ENCODE measurements at places on chromosomes 2 and 18. TPM values are rescaled to one million over a fixed set of nuclear protein-coding genes. Genes with fewer than 3 reads are reported as not detected.
A peak's percentile ranks its signal among the peaks of the same experiment; 100 is the strongest.

DNA sequence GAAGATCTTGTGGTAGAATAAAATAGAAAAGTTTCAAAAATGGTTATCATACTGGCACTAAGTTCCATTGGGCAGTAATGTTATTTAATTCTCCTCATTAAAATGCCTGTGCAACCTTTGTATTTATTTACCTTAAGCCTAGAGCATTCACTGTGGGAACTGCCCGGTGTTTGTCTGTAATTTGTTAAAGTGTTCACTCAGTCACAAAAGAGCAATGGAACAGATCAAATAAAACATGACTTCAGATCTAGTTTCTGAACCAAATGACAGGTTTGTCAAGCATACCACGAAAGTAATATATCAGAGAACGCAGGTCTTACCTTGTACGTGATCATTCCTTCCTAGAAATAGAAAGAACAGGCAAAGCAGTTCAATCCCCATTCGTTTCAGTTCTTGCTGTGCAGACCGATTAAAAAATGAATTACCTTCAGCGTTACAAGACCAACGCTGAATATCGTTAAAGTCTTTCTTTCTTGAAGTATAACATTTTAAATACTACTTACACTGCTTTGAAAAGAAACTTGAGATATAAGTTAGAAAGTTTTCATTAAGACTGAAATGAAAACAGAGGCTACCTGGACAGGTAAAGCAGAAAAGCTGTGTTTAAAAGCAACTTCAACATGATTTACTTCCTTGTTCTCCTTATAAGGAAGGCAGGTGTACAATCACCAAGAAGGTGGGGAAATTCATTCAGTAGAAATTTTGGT lies at the start of gene ITGB6:
ITGB6 (minus strand) TSS at position 590 of the 707 bp plus-strand sequence; CDS start at position 381, 209 bp downstream.
- no peaks in the 10 kb centered on the region for H3K36me3 ChIP-seq
- H3K4me1 ChIP-seq: peaks cover 1% of the 10 kb centered on the region
- no peak within 1 kb of the TSS for H3K27ac ChIP-seq
- H3K27me3 ChIP-seq: no peaks in the 10 kb centered on the region
- no peak for DNase-seq
- H3K4me3 ChIP-seq: no peak within 1 kb of the TSS

DNA sequence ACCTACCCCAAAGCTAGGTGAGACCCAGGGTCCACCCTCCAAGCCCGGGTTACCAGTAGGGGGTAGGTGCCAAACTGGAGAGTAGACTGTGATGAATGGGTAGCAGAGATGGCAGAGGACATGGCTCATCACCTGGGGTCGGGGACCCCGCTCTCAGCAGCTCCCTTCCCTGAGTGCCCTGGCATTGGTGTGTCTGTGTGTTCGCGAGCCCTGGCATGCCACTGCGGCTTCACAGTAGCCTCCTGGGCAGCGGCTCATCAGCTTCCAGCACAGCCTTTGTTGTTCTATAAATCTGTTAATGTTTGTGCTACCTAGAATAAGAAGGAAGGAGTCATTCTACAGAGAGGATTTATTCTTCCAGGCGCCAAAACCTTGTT lies 62.6 kb upstream of the ALPP start:
- no peaks in the 10 kb centered on the region for H3K36me3 ChIP-seq
- H3K27me3 ChIP-seq: no peaks in the 10 kb centered on the region
- no peak overlapping the region for H3K27ac ChIP-seq
- H3K4me3 ChIP-seq: no peak overlapping the region

- H3K4me3 ChIP-seq: no peak overlapping the region
- DNase-seq: peak; percentile 68
- no peaks in the 10 kb centered on the region for H3K36me3 ChIP-seq
- H3K27ac ChIP-seq: peak overlapping the region; percentile 49
- peaks cover 17% of the 10 kb centered on the region for H3K4me1 ChIP-seq
- no peaks in the 10 kb centered on the region for H3K27me3 ChIP-seq
Measured at GRCh38 chr18:45522371-45522770, 92.9 kb upstream of the SLC14A2 start.

GRCh38 chr2:9010866-9011265 lies 7.4 kb upstream of the MBOAT2 start:
- no peak overlapping the region for H3K4me3 ChIP-seq
- no peaks in the 10 kb centered on the region for H3K27me3 ChIP-seq
- DNase-seq: peak; percentile 93
- H3K36me3 ChIP-seq: no peaks in the 10 kb centered on the region
- H3K27ac ChIP-seq: no peak overlapping the region
- H3K4me1 ChIP-seq: no peaks in the 10 kb centered on the region

- no peaks in the 10 kb centered on the region for H3K27me3 ChIP-seq
- H3K4me1 ChIP-seq: no peaks in the 10 kb centered on the region
- H3K27ac ChIP-seq: no peak overlapping the region
- DNase-seq: no peak
Measured at GRCh38 chr2:10522726-10523405, 74.7 kb upstream of the ODC1 start.

- no peaks in the 10 kb centered on the region for H3K4me1 ChIP-seq
- H3K36me3 ChIP-seq: no peaks in the 10 kb centered on the region
- no peaks in the 10 kb centered on the region for H3K27me3 ChIP-seq
- peak overlapping the region; percentile 58 for H3K27ac ChIP-seq
Measured at GRCh38 chr2:160970052-160970965, 189.9 kb upstream of the TANK start.

DNA sequence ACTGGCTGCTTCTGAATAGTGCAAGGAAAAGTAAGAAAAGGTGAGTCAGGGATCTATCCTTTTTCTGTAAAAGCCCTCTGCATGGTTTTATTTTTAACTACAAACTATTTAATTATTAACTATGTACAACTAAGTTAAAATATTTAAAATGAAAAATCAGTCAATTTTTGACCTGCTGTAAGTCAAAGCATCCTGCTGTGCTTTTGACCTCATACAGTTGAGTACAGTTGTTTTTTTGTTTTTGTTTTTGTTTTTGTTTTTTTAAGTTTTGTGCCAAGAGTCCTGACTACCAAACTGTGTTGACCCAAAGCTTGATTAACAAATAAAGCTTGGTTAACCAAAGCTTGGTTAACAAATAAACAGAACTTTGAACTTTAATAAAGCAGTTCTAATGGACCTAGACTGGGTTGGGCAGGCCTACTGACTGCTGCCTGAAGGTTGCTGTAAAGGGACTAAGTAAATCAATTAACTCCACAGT lies at the start of gene ACMSD:
ACMSD (plus strand) TSS at position 474 of the 478 bp plus-strand sequence. CDS start 67 bp downstream, outside the sequence.
- DNase-seq: no peak
- H3K4me3 ChIP-seq: no peak within 1 kb of the TSS
- no peaks in the 10 kb centered on the region for H3K36me3 ChIP-seq
- H3K27ac ChIP-seq: peak within 1 kb of the TSS; percentile 2
- no peaks in the 10 kb centered on the region for H3K27me3 ChIP-seq

DNA sequence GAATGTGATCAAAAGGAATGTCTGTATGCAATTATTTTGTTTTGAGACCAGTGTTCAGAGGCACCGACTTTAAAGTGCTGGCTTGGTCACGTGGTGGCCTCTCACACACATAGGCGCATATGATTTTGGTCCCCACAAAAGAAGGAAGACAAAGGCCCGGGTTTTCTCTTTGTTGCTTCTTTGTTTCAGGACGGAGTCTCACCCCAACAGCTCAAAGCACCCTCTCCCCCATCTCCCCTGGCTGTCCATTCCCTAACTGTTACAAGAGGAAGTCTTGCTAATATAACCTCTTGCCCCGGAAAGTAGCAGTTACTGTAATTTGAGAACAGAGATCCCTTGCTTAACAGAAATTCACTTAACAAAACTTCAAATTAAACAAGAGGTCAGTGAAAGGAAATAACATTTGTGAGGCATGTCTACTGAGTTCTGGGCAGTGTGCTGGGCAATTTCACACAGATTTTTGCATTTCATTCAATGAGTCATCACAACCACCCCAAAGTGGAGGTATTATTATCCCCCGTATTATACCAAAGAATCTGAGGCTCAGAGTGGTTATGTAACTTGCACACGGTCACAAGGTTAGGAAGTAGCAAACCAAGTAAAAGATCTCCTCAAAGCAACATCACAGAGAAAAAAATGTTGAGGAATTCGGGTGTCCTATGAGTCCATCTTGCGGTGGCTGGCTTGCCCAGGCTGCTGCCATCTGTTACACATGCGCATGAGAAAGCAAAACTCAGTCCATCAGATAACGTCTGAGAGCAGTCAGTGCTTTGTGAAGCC lies 75.8 kb downstream of the SDC1 start:
- H3K36me3 ChIP-seq: no peaks in the 10 kb centered on the region
- peak overlapping the region; percentile 66 for H3K27ac ChIP-seq
- DNase-seq: peak; percentile 88
- no peaks in the 10 kb centered on the region for H3K27me3 ChIP-seq

GRCh38 chr2:232367016-232367415 lies 11.5 kb upstream of the ALPP start:
- H3K4me1 ChIP-seq: no peaks in the 10 kb centered on the region
- H3K36me3 ChIP-seq: no peaks in the 10 kb centered on the region
- no peak for DNase-seq
- no peak overlapping the region for H3K4me3 ChIP-seq

GRCh38 chr18:26468931-26469340 lies 79.4 kb downstream of the KCTD1 start:
- H3K4me3 ChIP-seq: no peak overlapping the region
- DNase-seq: no peak
- no peaks in the 10 kb centered on the region for H3K4me1 ChIP-seq
- no peak overlapping the region for H3K27ac ChIP-seq
- no peaks in the 10 kb centered on the region for H3K27me3 ChIP-seq
- H3K36me3 ChIP-seq: no peaks in the 10 kb centered on the region

- no peak overlapping the region for H3K4me3 ChIP-seq
- H3K4me1 ChIP-seq: peaks cover 5% of the 10 kb centered on the region
- H3K36me3 ChIP-seq: no peaks in the 10 kb centered on the region
- peak; percentile 24 for DNase-seq
- H3K27ac ChIP-seq: no peak overlapping the region
Measured at GRCh38 chr2:84700006-84700405, 180.9 kb downstream of the TRABD2A start.

DNA sequence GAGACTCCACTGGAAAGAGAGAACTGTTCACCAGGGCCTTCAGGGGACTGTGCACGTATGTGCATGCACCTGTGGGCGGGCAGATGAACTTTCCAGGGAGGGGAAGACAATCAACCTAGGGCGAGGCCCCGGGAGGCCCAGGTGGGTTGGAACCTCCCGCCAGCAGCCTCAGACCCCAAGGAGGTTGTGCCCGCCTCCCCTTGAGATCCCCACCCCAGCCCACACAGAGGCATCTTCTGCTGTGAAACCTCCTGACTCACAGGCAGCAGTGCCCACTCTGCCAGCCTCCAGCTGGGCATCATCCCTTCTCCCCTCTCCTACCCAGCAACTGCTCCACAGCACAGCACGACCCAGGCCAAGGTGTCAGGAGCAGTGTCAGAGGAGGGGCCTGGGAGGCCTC lies 54.4 kb downstream of the FAM178B start:
- no peak overlapping the region for H3K4me3 ChIP-seq
- H3K4me1 ChIP-seq: no peaks in the 10 kb centered on the region
- H3K36me3 ChIP-seq: no peaks in the 10 kb centered on the region

DNA sequence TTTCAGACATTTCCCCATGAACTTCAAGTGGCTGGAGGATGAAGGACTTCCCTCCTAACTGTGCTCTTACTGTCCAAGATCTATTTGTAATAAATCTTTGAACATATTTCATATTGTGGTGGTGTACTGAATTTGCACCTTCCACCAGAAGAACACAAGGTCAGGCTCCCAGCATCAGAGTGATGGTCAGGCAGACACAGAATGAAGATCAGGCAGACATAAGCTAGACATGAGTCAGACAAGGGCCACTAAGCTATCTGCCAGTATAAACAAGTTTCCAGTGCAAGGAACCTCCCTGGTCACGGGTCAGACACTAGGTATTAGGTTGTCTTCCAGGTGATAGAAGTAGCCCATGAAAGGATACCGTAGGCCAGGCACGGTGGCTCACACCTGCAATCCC lies 20.0 kb downstream of the AQP12B start:
- H3K36me3 ChIP-seq: no peaks in the 10 kb centered on the region
- H3K4me1 ChIP-seq: no peaks in the 10 kb centered on the region
- no peak for DNase-seq
- no peak overlapping the region for H3K4me3 ChIP-seq
- H3K27ac ChIP-seq: no peak overlapping the region
- peaks cover 5% of the 10 kb centered on the region for H3K27me3 ChIP-seq

DNA sequence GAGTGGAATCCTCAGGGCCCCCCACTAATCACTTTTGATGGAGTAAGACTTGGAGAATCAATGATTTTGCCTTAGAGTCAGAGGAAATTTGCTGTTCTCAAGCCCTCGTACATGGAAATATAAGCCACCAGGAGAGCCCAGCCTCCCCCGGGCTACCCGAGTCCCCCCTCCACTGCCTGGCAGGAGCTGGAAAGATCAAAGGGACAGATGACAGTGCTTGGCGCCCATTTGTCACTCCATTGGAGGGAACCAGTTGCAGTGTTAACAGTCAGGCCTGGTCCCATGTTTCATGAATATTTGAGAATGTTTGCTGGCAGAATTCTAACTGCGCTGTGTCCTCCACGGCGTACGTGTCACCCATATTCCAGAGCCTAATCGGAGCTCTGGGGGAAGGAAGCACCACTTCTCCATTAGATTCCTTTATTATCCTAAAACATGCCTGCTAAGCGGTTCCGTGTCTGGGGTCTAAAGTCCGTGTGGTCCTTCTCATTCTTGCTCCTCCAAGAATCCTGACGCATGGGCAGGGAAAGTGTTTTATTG lies 202.4 kb downstream of the KLHL29 start:
- H3K27me3 ChIP-seq: no peaks in the 10 kb centered on the region
- H3K4me1 ChIP-seq: no peaks in the 10 kb centered on the region
- no peak overlapping the region for H3K27ac ChIP-seq

- H3K36me3 ChIP-seq: no peaks in the 10 kb centered on the region
- H3K4me3 ChIP-seq: no peak overlapping the region
- DNase-seq: no peak
Measured at GRCh38 chr2:234092344-234092743, 41.8 kb downstream of the SPP2 start.

DNA sequence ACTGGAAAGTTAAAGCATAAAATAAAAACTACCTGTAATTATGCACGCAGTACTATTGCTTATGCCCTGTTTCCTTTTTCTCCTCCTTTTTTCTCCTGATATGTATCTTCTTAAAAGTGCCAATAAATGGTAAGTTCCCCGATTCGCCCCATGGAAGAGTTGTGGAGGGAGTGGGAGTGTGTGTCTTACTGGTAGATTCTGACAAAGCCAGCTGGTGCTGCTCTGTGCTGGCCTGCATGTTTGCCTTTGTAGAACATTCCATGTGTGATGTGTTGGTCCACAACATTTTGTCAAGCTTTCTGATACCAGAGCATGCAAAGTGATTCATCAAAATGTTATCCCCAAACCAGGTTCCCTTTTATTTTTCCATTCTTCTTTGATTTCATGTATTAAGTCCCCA lies 356.9 kb upstream of the RAB12 start:
- H3K27me3 ChIP-seq: no peaks in the 10 kb centered on the region
- H3K4me3 ChIP-seq: no peak overlapping the region

GRCh38 chr18:56902653-56903052 lies 244.2 kb upstream of the BOD1L2 start:
- no peaks in the 10 kb centered on the region for H3K4me1 ChIP-seq
- H3K27ac ChIP-seq: no peak overlapping the region
- no peak overlapping the region for H3K4me3 ChIP-seq
- H3K27me3 ChIP-seq: no peaks in the 10 kb centered on the region
- H3K36me3 ChIP-seq: no peaks in the 10 kb centered on the region
- no peak for DNase-seq

- H3K36me3 ChIP-seq: no peaks in the 10 kb centered on the region
- no peak for DNase-seq
- no peaks in the 10 kb centered on the region for H3K27me3 ChIP-seq
- no peak overlapping the region for H3K27ac ChIP-seq
Measured at GRCh38 chr2:72512376-72512775, 313.5 kb downstream of the EXOC6B start.

Gene SERPINB10
- total RNA-seq: not detected

Gene AGXT
- not detected for total RNA-seq

Gene ZFP36L2
- 11.6 TPM for total RNA-seq

Gene CRYBA2
- not detected for total RNA-seq

Gene EVX2
- not detected for total RNA-seq

Gene MATN3
- total RNA-seq: 2.3 TPM

Gene POTEJ
- total RNA-seq: not detected

Gene LRRTM1
- not detected for total RNA-seq

Gene SYT4
- total RNA-seq: not detected

Data from fibroblast of lung (primary cell).